ENCODE measurements at places on chromosomes 11 and 22. TPM values are rescaled to one million over a fixed set of nuclear protein-coding genes. Genes with fewer than 3 reads are reported as not detected.
A peak's percentile ranks its signal among the peaks of the same experiment; 100 is the strongest.

GRCh38 chr11:121091492-121092152 is 9.4 kb upstream of the TECTA start:
- no peak overlapping the region for H3K4me3 ChIP-seq
- DNase-seq: no peak
- peak overlapping the region; percentile 32 for H3K27ac ChIP-seq

DNA sequence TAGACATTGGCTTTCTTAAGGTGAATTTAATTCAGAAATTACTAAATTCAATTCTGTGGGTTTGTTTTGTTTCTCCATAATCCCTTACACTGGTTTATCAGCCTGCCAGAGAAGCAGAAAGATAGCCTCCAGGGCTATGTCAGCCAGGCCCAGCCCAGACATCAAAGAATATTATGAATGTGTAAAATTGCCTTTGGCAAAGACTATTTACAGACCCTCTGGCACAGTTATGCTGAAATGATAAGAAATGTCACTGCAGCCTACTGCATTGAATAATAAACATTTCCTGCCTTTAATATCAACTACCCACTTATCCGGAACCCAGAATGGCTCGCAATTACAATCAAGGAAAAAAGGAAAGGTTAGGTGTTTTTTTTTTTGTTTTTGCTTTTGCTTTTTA is 562.5 kb upstream of the LRRC4C start:
- H3K4me1 ChIP-seq: no peaks in the 10 kb centered on the region
- H3K4me3 ChIP-seq: no peak overlapping the region
- H3K27me3 ChIP-seq: no peaks in the 10 kb centered on the region
- H3K27ac ChIP-seq: no peak overlapping the region

DNA sequence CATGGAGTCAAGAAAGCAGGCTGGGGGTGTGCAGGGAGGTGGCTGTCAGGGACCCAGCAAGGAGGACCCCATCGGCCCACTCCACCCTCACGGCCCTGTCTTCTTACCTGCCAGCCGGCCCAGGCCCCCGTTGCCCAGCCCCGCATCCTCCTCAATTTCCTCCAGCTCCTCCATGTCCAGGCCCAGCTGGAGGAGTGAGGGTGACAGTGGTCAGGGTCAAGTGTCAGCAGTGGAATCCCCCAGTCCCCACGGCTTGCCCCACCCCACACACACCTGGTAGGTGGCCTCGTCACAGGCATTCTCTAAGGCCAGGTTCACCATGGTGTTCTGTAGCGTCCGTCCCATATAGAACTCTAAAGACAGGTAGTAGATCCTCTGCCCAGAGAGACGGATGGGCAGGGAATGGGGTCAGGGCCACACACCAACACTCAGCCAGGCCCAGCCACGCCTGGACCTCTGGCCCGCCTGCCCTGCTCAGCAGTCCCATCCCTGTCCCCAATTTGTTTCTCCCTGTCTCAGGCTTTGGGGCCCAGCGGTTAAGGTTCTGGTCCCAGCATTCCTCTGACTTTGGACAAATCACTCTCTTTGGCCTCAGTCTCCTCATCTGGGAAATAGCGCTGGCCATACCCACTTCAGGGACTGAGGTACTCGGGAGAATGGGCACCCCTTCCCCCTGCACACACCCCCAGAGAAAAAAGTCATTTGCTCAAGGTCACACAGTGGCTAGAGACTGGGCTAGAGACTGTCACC is 1.3 kb downstream of the PYGM start:
- H3K27ac ChIP-seq: peak overlapping the region; percentile 81
- peak overlapping the region; percentile 81 for H3K4me3 ChIP-seq
- peaks cover 4% of the 10 kb centered on the region for H3K36me3 ChIP-seq
- DNase-seq: no peak

Gene RBMXL2
- not detected for total RNA-seq

Gene OR8D4
- total RNA-seq: not detected

DNA sequence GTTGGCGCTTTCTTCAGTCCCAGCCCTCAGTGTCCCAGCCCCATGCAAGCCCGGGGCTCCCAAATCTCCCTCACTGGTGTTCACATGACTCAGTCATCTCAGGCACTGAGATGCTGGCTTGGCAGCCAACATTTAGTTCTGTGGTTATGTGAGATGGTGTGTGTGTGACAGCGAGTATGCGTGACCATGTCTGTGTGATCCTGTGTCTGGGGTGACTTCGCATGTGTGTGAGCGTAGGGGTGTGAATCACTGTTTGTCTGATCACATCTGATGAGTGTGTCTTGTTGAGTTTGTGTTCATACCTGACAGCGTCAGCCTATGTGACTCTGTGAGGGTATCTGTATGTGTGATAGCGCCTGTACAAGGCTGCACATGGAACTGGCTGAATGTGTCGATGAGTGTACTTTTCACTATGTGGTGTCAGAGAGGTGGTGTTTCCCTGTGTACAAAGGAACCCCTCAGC is 16.2 kb downstream of the CREB3L1 start:
- no peak overlapping the region for H3K4me3 ChIP-seq
- no peak for DNase-seq
- H3K27ac ChIP-seq: no peak overlapping the region
- peaks cover 3% of the 10 kb centered on the region for H3K36me3 ChIP-seq
- peaks cover 33% of the 10 kb centered on the region for H3K27me3 ChIP-seq

DNA sequence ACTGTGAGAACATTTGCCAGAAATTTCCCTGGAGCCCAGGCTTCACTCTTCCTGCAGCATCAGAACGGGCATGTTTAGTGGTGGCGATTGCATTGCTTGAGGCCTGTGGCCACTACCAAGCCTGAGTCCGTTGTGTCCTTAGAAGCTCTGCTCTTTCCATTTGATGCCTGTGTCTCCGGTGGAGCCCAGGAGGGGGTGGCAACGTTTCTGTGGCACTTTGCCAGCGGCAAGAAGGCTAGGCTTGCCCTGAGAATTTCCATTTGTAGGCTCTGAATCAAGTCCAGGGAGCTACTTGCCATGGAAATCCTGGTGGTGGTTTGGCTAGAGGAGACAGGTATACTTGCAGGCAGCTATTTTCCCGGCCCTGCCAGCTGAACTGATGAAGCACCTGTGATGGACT is 47.1 kb downstream of the ADAMTS8 start:
- H3K4me3 ChIP-seq: no peak overlapping the region
- H3K36me3 ChIP-seq: no peaks in the 10 kb centered on the region
- H3K27ac ChIP-seq: no peak overlapping the region
- peaks cover 8% of the 10 kb centered on the region for H3K27me3 ChIP-seq
- H3K4me1 ChIP-seq: no peaks in the 10 kb centered on the region
- DNase-seq: no peak

GRCh38 chr22:35220221-35220620 is 37.1 kb upstream of the HMGXB4 start:
- H3K4me1 ChIP-seq: no peaks in the 10 kb centered on the region
- H3K27me3 ChIP-seq: peaks cover 44% of the 10 kb centered on the region
- DNase-seq: no peak
- no peak overlapping the region for H3K4me3 ChIP-seq

DNA sequence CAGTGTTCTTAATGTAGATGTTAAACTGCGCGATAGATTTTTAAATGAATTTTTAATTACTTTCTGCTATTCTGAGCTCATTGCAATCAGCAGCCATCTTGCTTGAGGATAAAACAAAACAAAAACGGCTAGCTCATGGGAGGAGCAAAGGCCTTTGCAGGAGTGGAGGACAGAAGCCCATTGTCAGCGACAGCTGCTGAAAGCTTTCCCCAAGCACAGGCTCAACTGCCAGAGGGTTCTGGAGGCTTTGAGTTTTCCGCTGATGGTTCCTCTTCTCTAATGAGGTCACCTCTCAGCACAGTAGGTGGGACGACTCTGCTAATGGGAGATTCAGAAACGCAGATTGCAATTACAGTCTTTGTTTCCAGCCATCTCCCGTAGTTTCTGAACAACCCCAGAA is 167.1 kb upstream of the TTC12 start:
- peaks cover 2% of the 10 kb centered on the region for H3K36me3 ChIP-seq
- H3K27me3 ChIP-seq: peaks cover 38% of the 10 kb centered on the region
- DNase-seq: no peak
- H3K4me3 ChIP-seq: no peak overlapping the region
- H3K27ac ChIP-seq: no peak overlapping the region
- H3K4me1 ChIP-seq: no peaks in the 10 kb centered on the region

GRCh38 chr11:72668629-72669347 is 5.4 kb downstream of the PDE2A start:
- H3K27ac ChIP-seq: no peak overlapping the region
- H3K36me3 ChIP-seq: peaks cover 9% of the 10 kb centered on the region
- no peak for DNase-seq
- no peak overlapping the region for H3K4me3 ChIP-seq
- peaks cover 74% of the 10 kb centered on the region for H3K27me3 ChIP-seq
- H3K4me1 ChIP-seq: peaks cover 11% of the 10 kb centered on the region

Gene TRIM34
- total RNA-seq: 6.5 TPM

GRCh38 chr11:62501432-62501891 is 45.1 kb downstream of the AHNAK start:
- H3K36me3 ChIP-seq: peaks cover 3% of the 10 kb centered on the region
- no peak for DNase-seq
- peak overlapping the region; percentile 36 for H3K4me3 ChIP-seq
- peak overlapping the region; percentile 80 for H3K27ac ChIP-seq
- H3K4me1 ChIP-seq: peaks cover 22% of the 10 kb centered on the region
- no peaks in the 10 kb centered on the region for H3K27me3 ChIP-seq

GRCh38 chr11:120215634-120216033 is 4.8 kb downstream of the OAF start:
- H3K4me3 ChIP-seq: no peak overlapping the region
- DNase-seq: no peak
- peaks cover 17% of the 10 kb centered on the region for H3K4me1 ChIP-seq

DNA sequence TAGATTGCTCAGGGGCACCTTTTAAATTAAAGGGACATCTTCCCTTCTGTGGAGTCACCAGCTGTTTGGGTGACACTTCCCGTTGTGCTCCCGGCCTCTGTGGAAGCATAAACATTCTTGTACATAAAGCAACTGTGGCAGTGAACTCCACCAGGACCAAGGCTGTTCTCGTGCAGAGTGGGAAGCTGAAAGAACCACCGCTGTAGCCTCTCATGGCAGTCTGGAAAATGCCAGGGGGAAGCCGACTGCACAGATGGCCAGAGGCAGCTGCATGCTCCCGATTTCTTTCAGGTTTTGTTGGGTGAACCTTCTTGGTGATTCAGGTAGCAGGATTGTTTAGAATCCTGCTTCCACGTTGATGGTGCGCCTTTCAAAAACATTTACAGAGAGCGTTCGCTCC is 10.3 kb downstream of the UBASH3B start:
- no peaks in the 10 kb centered on the region for H3K27me3 ChIP-seq
- H3K4me3 ChIP-seq: no peak overlapping the region
- H3K27ac ChIP-seq: peak overlapping the region; percentile 61
- H3K36me3 ChIP-seq: peaks cover 3% of the 10 kb centered on the region

DNA sequence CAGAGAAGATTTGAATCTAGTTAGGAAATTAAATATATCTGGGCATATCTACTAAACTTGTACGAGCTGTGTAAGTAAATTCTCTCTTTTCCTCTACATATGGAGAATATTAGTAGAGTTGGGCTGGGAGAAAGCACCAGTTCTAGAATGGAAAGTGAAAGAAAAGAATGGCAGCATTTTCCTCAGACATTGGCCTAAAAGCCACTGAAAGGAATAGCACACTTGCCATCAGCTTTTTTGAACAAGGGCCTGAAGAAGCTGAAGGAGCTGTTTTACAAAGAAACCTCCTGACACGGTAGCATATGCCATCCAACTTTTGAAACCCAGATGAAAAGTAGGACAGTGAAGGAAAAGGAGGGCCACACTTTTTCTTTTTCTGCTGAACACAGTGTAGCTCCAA is 1563.7 kb upstream of the TENM4 start:
- H3K27me3 ChIP-seq: no peaks in the 10 kb centered on the region
- DNase-seq: no peak
- no peak overlapping the region for H3K4me3 ChIP-seq
- H3K36me3 ChIP-seq: no peaks in the 10 kb centered on the region

- H3K36me3 ChIP-seq: peaks cover 4% of the 10 kb centered on the region
- no peaks in the 10 kb centered on the region for H3K27me3 ChIP-seq
- H3K27ac ChIP-seq: no peak overlapping the region
Observed at GRCh38 chr22:25765016-25765367, 23.0 kb downstream of the MYO18B start.

DNA sequence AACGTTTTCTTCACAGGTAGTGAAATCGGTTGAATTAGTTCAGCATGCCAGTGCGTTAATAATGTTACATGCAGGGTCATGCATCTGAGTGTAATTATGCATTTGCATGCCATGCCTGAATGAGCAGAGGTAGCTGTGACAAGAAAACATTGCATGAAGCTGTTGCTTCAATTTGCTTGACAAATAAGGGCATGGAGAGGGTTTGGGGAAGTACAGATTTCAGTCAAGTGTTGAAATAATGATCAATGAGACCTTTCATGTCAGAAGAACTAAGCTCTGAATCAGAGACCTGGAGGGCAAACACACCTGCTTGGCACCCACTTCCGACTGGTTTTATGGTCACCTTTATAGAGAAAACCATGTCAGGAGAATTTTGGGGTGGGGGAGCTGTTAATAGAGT is 221.4 kb downstream of the DBX1 start:
- no peak overlapping the region for H3K27ac ChIP-seq
- DNase-seq: no peak
- peaks cover 6% of the 10 kb centered on the region for H3K27me3 ChIP-seq

Gene MTCH2
- 22.5 TPM for total RNA-seq

DNA sequence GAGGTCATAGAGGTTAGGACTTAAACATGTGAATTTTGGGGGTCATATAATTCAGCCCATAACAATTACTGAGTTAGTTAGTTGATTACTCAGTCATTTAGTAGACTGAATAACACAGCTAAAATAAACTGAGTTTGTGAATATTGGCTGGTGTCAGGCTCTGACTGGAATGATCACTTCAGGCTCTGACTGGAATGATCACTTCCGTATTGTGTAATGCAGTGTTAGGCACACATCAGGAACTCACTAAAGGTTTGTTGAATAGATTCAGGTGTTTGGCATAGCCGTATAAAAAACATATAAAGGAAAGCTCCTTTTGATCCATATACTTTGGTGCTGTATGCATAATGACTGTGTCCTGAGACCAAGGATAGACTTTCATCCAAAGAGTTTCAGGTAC is 610.5 kb downstream of the INSC start:
- peaks cover 11% of the 10 kb centered on the region for H3K27me3 ChIP-seq
- no peak overlapping the region for H3K4me3 ChIP-seq
- H3K4me1 ChIP-seq: no peaks in the 10 kb centered on the region
- no peaks in the 10 kb centered on the region for H3K36me3 ChIP-seq

Gene EIF3M
- total RNA-seq: 215 TPM

Gene CHST1
- not detected for total RNA-seq

DNA sequence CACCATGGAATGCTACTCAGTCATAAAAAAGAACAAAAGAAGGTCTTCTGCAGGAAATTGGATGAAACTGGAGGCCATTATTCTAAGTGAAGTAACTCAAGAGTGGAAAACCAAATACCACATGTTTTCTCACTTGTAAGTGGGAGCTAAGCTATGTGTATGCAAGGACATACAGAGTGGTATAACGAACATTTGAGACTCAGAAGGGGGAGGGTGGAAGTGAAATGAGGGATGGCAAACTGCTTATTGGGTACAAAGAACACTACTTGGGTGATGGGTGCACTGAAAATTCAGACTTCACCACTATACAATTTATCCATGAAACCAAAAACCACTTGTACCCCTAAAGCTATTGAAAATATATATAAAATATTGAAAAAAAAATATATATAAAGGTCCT is 13.4 kb upstream of the CAT start:
- H3K4me1 ChIP-seq: peaks cover 3% of the 10 kb centered on the region
- DNase-seq: no peak
- H3K27ac ChIP-seq: no peak overlapping the region
- H3K36me3 ChIP-seq: peaks cover 5% of the 10 kb centered on the region
- no peak overlapping the region for H3K4me3 ChIP-seq
- H3K27me3 ChIP-seq: peaks cover 63% of the 10 kb centered on the region

All from T-helper 17 cell (primary cell).